ENCODE measurements at places on chromosomes 12 and 14.

GRCh38 chr14:106787626-106788025, 1261.2 kb downstream of the TMEM121 start:
- DNase-seq, result no peak

- no peak for DNase-seq
These were observed 1.0 kb upstream of the ANG start for GRCh38 chr14:20687362-20688166.

DNA sequence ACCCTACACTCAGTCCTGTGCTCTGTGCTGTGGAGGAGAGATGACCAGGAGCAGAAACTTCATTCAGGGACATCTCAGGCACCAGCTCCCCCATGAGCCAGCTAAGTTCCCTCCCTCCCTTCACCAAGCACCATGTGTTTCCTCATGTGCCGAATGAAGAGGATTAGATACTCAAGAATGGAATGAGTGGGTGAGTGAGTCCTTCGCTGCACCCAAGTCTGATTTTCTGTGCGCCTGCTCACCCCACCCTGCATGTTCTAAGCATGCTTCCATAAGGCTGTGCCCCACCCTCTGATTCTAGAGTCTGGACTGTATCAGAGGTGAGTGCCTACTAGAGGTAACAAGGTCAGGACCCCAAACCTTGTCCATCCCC, 12.1 kb downstream of the SERPINA5 start:
- no peak for DNase-seq

- no peak for DNase-seq
These were observed at the start of gene ABCC9 for GRCh38 chr12:21940549-21941505. TSS of gene ABCC9 (minus strand) at chr12:21941426. CDS start at chr12:21936674, 4,752 bp downstream.

GRCh38 chr12:41514907-41515306, 326.8 kb downstream of the PDZRN4 start:
- DNase-seq, result no peak

GRCh38 chr12:65959452-65959851, 135.2 kb downstream of the HMGA2 start:
- DNase-seq, result no peak

GRCh38 chr12:26251600-26251999, 56.2 kb downstream of the SSPN start:
- DNase-seq, result no peak

- DNase-seq, result no peak
These were observed 23.7 kb downstream of the VDR start for GRCh38 chr12:47881051-47881450.

DNA sequence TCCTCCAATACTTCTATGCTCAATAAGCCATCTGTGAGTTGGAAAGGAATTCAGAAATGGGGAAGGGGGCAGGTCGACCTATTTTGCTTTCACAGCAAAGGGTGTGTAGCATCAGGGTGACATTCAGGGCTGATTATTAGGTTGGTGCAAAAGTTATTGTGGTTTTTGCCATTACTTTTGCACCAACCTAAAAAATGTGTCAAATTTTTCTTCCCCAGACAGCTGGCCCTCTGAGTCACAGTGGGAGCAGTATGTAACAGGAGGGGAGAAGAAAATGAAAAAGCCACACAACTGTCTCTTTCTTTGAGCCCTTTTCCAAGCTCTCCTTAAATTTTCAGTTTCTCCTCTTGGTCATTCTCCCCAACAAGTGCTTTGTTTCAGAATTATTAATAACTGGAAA, 47.1 kb upstream of the GZMB start:
- DNase-seq, result no peak

DNA sequence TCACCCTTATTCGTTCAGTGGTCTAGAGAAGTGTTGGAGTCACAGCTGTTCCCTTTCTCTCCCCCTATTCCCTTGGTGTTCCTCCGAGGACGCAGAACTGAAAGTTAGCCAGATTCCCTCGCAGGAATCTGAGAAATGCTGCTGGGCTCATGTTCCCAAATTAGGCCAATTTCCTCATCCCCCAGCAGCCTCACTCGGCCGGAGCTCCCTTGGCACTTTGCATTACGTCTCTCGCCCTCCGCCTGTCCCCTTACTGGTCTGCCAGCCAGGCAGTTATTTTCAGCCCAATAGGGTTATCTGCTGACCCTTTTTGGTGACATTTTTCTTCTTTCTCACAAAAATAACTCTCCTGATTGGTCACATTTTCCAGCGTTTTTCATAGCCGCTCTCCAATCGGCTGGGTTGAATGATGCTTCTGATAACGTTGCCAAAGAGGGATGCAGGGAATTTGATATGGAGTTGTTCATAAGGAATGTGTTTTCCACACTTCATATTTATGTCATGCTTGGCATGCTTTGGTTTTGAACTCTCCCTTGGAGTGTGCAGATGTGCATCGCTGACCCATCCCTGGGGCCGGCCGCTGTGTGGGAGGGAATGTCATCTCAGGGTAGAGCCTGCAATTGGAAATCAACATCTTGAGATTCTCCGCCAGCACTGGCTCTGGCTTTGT, 9.9 kb downstream of the IFT43 start:
- peak; percentile 60 for DNase-seq

DNA sequence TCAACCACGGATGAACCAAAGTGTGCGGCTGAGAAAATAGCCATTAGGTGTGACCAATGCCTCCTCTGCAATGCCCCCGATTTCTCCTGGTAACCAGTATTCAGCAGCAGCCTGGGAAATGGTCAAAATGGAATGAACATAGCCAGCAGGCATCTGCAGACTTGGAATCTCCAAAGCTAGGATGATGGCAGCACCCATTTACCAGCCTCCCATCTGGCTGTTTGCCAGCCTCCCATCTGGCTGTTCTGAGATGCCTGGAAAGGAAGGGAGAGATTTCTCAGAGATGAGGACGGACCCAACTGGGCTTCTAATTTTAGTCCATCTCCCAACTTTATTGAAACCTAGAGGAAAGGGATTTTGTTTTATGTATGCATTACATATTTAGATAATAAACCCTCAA, 16.2 kb downstream of the CLMN start:
- no peak for DNase-seq

GRCh38 chr14:22553445-22553844, 35.6 kb downstream of the DAD1 start:
- DNase-seq, result no peak

DNA sequence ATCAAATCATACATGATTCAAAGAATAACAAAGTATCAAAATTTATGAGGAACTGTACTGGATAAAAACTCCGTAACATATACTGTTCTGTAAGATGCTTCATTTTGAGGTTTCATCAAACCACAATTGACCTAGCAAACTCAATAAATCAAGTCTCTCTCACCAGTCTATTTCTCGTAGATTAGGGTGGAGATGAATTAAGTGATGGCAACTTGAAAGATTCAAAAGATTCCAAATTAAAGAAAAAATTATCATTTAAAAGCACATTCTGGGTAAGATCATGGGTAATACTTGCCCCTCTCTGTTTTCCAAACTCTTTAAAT, 74.4 kb downstream of the PAPLN start:
- DNase-seq, result no peak

DNA sequence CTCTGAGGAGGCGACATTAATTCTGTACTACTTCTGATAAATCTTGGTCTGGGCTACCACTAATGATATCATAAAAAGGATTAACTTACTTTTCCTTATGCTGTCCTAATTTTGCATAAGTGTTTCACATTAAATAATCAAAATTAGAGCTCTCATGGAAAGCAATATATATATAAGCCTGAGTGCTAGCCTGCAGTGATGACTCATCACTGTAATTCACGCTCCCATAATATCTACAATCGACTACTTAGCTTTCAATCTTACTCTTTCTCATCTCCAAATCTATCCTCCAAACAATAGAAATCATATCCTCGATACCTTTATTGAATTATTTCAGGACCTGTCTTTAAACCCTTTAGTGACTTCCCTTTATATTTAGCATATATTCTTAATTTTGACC, 701.3 kb downstream of the RERGL start:
- no peak for DNase-seq

- no peak for DNase-seq
These were observed 80.7 kb downstream of the GRIN2B start for GRCh38 chr12:13900718-13901117.

DNA sequence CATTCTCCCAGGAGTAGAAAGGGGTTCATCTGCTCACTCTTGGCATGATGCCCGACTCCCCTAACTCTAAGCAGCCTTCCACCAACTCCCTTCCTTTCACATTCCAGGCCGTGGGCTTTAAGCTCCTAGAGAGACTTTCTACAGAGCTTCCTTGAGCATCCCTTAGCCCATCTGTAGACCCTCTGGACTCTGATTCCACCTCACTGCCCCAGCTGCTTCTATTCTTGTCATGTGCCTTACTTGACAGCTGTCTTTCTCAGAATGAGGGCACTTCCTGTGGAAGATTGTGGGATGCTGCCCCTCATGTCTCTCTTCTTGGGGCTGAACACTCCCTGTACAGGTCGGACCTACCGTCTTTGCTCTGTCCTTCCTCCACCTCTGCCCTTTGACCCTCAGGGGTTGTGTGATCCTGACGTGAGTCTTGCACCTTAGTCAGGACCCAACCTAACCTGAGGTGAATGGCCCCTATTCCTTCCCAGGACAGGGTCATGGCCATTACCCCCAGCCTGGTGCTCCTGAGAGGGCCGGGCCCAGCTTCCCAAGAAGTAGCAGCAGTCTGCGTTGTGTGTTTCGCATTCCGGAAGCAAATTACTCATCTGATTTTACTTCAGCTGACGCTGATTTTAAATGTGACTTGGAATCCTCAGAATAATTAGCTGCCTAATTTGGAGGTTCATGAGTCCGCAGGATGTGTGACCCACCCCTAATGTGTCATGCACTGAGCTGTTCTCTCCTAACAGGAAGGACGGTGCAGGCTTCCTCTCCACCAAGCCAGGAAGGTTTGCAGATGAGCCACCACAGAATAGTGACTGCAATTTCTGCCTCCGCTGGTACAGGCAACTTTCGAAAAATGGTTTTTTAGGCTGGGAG, 2.7 kb upstream of the GALNT6 start:
- DNase-seq, result no peak

DNA sequence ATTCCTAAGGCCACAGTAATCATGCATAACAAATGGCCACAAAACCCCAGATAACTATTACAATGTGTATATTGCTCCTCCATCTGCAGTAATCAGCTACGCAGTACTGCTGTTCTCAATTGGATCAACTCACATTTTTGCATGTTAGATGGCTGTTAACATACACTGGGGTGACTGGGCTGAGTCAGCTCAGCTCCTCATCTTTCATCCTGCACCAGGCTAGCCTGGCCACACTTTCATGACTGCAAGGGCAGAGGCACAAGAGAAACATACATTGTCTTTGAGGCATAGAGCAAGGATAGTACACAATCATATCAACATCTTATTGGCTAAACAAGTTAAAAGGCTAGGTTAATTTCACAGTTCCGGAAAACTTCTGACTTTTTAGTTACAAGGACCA, 306.6 kb downstream of the SLC6A15 start:
- DNase-seq, result no peak

DNA sequence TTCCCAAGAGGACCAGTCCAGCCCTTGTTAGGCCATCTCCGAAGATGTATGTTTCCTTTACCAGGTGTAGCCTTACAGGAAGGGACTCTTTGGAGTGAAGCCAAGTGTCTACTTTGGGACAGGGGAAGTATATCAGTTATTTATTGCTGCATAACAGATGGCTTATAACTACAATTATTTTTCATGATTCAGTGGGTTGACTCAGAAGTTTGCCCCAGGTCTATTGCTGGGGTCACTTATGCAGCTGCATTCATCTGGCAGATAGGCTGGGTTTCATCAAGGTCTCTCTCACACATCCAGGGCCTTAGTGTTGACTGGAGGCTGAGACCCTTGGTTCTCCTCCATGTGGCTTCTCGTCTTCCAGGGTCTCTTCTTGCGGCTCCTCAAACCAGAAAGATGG, 170.1 kb downstream of the NRXN3 start:
- DNase-seq, result no peak

DNA sequence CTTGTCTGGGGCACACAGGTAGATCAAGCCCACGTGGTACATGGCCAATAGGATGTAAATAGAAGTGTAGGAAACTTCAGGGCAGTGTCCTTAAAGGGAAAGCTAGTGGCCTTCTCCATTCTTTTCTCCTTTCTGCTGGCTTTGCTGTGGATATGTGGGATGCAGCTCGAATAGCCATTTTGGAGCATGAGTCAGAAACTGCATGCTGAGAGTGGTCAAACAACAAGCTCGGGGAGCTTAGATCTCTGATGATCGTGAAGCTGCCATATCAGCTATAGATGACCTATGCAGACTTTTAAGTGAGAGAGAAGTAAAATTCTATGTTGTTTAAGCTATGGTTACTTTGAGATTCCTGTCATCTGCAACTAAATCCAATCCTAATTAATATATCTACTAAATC, 241.3 kb upstream of the DAAM1 start:
- DNase-seq, result no peak

GRCh38 chr12:98840325-98840724, 195.2 kb downstream of the APAF1 start:
- no peak for DNase-seq

- DNase-seq, result no peak
These were observed 64.5 kb upstream of the SSTR1 start for GRCh38 chr14:38143170-38143569.

- DNase-seq, result no peak
These were observed 718 bp upstream of the TROAP start for GRCh38 chr12:49322367-49322707.

- DNase-seq, result no peak
These were observed 419 bp upstream of the ATXN7L3B start for GRCh38 chr12:74537126-74537706.

DNA sequence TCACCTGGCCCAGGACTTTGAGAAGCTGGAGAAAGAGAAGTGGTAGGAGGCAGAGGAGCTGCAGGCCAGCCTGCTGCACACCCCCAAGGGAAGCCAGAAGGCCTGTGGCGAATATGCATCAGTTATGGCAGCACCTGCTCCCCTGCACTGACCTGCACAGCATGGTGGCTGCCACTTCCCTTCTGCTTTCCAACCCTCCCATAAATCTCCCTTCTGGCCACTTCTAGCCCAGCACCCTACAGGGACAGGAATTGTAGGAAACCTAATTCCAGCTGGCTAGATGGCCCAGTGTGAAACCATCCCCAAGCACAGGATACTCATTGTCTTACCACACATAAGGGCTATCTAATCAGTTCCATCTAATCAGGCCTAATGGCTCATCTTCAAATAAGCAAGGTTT, 136.3 kb downstream of the TBX3 start:
- DNase-seq, result peak; percentile 51

DNA sequence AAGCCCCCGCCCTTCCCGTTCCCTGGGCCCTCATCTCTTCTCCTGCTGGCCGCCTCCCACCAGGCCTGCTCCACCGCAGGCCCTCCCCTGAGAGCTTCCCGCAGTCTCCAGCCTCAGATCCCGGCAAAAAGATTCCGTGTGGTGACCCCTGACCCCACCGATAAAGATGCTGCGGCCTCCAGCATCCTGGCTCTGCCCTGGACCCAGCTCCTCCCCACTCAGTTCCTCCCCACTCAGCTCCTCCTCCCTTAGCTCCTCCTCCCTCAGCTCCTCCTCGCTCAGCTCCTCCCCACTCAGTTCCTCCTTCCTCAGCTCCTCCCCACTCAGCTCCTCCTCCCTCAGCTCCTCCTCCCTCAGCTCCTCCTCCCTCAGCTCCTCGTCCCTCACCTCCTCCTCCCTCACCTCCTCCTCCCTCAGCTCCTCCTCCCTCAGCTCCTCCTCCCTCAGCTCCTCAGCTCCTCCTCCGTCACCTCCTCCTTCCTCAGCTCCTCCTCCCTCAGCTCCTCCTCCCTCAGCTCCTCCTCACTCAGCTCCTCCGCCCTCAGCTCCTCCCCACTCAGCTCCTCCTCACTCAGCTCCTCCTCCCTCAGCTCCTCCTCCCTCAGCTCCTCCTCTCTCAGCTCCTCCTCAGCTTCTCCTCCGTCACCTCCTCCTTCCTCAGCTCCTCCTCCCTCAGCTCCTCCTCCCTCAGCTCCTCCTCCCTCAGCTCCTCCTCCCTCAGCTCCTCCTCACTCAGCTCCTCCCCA, 17.0 kb downstream of the NOC4L start:
- no peak for DNase-seq

GRCh38 chr12:57512665-57513064, 7.6 kb downstream of the DDIT3 start:
- no peak for DNase-seq
